NCI-H1930 (cell line): ENCODE measurements at places on chromosomes 2 and 18.

- no peak for DNase-seq
These were observed 31.4 kb upstream of the CD302 start for GRCh38 chr2:159829376-159829775.

DNA sequence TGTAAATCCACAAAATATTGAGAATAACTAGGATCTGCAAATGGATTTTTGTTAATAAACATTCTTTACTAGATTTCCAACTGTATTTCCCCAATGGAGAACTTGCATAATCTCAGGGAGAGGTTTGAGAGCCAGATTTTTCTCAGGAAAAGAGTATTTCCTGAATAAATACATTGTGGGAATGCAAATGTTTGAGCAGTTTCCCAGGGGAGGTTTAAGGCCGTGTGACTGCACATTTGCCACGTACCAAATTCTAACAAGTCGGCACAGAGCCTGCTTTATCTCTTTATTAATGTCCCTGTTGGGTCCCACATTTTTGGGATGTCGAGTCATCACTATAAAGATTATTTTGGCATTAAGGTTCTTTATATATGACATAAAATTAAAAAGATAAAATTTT lies 27.0 kb downstream of the TFPI start:
- no peak for DNase-seq

DNA sequence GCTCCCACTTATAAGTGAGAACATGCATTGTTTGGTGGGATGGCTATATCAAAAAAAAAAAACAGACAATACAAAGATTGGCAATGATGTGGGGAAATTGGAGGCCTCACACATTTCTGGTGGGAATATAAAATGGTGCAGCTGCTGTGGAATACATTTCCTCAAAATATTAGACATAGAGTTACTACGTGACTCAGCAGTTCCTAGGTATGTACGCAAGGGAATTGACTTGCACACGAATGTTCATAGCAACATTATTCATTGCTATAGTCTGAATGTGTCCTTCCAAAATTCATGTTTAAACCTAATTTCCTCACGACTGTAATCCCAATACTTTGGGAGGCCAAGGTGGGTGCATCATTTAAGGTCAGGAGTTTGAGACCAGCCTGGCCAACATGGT lies 2.3 kb upstream of the ARHGEF33 start:
- no peak for DNase-seq

DNA sequence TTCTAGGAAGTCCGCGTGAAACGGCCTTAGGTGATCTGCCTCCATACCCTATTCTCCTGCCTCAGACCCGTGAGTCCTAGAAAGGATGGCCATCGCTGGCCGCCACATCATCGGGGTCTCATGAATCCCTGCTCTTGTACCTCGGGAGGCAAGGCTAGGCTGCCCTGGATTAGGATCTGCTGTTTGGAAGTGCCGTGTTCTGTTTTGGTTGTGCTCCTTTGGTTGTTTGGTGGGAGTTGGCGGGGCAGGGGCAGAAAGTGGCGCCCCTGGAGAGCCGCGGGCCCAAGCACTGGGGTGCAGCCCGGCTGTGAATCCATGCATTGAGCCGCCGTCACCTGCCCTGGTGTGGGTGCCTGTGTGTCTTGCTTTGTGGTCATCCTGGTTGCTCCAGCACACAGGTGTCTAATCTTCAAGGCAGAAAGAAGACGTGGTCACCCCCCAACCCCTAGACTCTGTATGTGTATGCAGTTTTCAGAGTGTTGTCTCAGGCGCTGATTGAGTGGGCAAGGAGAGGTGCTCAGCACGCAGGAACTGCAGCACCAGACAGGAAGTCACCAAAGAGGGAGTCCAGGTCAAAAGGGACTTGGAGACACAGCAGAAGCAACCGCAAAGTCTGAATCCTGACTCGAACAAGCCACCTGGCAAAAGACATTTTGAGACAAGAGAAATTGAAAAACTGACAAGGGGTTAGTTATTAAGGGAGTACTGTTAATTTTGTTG lies 80.0 kb upstream of the LDLRAD4 start:
- DNase-seq: no peak

GRCh38 chr2:56537756-56538155 lies 354.0 kb downstream of the CCDC85A start:
- DNase-seq: no peak

DNA sequence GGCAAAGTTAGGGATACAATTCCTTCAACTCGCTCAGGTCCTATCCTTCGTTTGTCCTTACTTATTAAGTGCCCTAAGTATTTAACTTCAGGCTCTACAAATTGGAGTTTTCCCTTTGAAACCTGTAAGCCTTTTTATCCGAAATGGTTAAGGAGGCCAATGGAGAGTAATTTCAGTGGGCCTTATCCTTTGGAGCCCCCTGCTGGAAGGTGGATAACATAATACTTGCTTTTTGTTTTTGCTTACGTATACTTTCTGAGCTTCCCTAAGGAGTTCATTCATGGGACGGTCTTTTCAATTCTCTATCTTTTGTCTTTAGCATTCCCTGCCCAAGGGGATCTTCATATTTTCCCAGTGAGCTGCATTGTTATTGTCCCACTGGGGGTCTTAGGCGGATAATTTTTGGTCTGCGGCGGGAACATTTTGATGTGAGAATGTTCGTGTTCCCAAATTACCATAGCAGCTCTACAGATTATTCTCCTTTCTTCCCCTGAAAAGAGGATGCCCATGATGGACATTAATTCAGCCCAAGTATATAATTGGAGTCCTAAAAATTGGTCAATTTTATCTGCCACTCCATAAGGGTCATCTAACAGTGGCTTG lies 34.4 kb upstream of the TRAPPC8 start:
- DNase-seq: peak; percentile 39

- DNase-seq: no peak
These were observed 88.6 kb downstream of the LIPG start for GRCh38 chr18:49650426-49650891.

DNA sequence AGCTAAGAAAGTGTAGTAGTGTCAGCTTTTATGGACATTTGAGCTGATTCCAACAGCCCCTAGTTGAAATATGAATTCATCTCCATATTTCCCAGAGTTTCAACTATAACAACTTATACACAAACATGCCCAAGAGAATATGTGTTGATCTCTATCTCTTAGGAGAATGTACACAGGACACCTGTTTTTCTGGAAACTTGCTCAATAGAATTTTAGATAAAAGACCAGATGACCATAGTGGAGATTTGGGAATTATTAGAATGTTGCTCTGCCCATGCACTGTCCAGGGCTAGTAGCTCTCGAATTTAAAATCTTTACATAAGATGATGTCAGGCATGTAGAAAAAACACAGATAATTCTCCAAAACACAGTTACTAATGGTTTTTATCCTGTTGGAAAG lies 162.3 kb upstream of the VRK2 start:
- DNase-seq: no peak

DNA sequence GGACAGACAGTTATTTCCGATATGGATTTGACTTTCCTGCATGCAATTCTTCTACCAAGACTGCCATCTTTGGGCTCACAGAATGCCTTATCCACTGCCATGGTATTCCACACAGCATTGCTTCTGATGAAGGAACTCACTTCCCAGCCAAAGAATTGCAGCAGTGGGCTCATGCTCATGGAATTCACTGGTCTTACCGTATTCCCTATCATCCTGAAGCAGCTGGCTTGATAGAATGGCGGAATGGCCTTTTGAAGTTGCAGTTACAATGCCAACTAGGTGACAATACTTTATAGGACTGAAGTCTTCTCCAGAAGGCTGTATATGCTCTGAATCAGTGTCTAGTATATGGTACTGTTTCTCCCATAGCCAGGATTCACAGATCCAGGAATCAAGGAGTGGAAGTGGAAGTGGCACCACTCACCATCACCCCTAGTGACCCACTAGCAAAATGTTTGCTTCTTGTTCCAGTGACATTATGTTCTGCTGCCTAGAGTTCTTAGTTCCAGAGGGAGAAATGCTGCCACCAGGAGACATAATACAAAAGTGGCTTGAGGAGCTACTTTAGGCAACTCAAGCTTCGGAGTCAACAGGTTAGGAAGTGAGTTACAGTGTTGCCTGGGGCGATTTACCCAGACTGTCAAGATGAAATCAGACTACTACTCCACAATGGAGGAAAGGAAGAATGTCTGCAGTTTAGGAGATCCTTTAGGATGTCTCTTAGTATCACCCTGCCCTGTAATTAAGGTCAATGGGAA lies 23.8 kb upstream of the SMAD4 start:
- no peak for DNase-seq

DNA sequence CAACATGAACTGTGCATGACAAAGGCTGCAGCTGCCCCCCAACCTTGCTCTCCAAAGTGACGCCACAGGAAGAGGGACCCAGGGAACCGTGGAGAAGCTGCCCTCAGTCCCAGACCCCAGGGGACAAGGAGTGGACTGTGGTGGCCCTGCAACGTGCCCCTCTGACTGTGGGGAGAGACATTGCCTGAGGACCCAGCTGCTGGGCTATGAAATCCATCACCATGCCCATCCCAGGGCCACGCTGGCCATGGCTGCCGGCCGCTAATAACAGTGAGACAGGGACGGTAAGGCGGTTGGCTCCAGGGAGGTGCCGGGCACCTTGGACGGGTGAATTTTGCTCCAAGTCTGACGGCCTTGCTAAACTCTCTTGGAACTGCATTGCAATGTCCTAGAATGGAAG lies 211.3 kb upstream of the HDAC4 start:
- no peak for DNase-seq

- DNase-seq: no peak
These were observed 42.9 kb upstream of the RFX8 start for GRCh38 chr2:101517758-101518271.

GRCh38 chr2:174971868-174972781 lies 33.1 kb downstream of the CHN1 start:
- no peak for DNase-seq

DNA sequence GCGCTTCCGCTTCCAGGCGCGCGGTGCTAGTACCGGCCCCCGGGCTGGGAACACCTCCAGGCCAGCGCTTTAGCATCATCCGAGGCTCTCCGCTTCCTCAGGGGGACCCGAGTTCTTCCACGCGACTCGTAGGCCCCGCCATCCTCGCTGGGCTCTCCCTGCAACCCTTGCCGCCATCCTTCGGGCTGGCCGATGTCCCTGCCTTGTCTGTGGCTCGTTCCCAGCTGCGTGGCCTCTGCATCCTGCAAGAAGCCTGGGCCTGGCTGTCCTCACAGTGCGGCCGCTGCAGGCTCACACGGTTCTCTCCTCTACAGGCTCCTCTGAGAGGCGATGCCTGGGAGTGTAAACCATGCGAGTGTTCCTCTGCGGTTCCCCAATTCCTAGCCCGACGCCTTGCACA lies 98.6 kb upstream of the PXDN start:
- DNase-seq: no peak

DNA sequence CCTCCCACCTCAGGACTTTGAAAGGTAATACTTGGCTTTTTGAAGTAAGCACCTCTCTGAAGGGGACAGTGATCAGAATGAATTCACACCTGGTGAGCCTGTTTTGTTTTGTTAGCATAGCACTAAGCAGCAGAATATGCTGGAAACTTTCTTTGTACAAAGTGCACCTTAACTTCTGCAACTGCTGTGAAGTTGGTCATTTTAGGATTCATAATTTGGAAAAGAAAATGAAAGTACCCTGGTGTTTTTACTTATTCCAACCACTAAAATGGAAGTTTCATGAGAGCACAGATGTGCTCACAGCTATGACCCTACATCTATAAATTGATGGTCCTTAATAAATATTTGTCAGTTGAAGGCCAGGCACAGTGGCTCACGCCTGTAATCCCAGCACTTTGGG lies 257.8 kb upstream of the STON1 start:
- DNase-seq: no peak

GRCh38 chr2:207375207-207375875 lies 154.4 kb upstream of the CREB1 start:
- DNase-seq: no peak

DNA sequence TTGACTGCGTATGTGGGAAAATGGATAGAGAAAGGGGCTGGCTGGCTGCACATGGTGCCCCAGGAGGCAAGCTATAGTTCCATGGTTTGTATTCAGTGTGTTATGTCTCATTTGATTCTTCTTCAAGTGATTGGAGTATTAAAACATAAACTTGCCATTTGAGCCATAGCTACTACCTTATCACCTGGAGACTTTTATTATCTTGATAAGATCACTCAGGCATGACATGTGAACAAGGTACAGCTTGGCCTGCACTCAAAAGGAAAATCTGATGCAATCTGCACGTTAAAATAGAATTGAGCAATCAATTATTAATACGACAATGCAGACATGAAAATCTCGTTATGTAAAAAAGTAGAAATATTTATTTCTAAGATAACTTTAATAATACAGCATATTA lies 116.9 kb downstream of the RND3 start:
- no peak for DNase-seq

DNA sequence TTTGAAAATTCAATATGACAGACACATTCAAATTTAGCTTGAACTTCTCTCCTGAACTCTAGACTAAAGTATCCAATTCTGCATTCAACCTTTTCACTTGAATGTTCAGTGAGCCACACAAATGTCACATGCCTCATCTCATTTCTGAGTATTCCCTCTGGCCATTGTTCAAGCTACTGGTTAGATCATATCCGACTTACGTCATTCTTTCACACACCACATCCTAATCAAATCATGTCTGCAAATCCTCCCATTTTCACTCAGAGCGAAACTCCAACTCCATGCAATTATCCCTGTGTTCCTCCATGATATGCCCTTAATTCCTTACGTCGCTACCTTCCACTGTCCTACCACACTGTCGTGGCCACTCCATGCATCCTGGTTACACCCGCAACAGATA lies 425.1 kb downstream of the CBLN2 start:
- no peak for DNase-seq

DNA sequence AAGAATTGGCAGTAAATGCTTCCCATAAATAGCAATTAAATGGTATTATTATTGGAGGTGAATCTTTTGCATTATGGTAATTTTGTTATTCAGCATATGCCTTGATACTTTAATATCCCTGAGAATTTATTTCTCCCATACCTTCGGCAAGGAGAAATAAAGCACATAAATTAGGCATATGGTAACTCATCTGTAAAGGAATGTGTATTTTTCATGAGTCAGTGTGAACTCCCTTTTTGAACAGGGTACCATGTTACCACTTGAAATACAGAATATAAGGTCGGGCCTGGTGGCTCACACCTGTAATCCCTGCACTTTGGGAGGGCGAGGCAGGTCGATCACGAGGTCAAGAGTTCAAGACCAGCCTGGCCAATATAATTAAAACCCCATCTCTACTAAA lies 18.4 kb downstream of the METTL21A start:
- DNase-seq: no peak

GRCh38 chr18:62328586-62329525 lies 3.7 kb downstream of the TNFRSF11A start:
- no peak for DNase-seq
